Mesothelial cell of epicardium (in vitro differentiated cells): ENCODE measurements at places on chromosomes 13 and 19.

DNA sequence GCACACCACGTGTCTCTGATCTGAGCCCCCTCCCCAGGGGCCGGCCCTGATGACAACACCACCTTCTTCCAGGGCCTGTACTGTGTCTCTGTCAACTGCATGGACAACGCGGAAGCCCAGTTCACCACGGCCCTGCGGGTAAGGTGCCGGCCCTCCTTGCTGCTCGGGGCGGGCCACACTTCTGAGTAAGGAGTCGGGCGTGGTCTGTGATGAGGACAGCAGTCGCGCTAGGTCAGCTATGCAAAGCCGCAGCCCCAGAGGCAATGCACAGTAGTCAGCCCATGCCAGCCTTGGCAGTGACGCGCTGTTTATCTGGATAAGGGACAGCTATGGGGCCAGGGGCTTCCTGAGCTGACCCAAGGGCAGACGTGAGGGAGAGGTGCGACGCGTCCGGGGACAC, 24.6 kb downstream of the MAU2 start:
- DNase-seq: no peak

DNA sequence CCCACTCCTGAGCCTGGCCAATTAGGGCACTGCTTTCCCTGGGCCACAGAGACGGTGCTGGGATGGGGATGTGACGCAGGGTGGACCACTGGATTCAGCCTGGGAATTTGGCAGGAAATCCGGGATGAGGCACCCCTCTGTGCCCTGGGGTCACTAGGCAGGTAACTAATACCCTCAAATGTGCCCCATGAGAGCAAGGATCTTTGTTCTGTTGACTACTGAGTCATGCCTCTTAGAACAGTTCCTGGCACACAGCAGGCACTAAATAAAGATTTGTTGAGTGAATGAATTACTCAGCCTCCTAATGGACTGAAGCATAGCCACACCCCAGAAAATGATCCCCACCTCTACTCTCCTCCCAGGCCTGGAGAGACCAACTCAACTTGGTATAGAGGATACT, 15.9 kb downstream of the OPA3 start:
- no peak for DNase-seq

DNA sequence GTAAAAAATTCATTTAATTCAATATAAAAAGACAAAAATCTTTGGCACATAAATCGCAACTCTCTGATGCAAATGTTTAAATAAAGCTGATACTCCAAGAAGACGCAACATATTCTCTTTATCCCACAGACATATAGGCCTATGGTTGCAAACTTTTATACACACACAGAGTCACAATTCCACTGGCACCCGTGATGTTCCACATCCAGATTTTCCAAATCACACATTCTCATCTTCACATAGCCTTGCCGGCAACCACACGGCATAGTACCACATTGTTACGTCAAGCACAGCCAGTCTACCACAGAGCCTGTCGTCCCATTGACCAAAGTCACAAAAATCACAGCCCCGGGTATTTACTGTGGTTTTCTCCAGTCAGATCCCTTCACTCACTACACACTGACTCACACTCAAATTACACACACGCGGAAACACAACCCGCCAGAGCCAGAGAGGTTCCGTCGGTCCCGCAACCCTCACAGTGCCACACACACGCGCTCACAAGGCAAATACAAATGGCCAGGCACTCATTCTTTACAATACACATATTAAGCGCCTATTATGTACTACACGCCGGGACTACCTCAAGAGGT, 546 bp upstream of the ZNF546 start:
- DNase-seq: no peak

DNA sequence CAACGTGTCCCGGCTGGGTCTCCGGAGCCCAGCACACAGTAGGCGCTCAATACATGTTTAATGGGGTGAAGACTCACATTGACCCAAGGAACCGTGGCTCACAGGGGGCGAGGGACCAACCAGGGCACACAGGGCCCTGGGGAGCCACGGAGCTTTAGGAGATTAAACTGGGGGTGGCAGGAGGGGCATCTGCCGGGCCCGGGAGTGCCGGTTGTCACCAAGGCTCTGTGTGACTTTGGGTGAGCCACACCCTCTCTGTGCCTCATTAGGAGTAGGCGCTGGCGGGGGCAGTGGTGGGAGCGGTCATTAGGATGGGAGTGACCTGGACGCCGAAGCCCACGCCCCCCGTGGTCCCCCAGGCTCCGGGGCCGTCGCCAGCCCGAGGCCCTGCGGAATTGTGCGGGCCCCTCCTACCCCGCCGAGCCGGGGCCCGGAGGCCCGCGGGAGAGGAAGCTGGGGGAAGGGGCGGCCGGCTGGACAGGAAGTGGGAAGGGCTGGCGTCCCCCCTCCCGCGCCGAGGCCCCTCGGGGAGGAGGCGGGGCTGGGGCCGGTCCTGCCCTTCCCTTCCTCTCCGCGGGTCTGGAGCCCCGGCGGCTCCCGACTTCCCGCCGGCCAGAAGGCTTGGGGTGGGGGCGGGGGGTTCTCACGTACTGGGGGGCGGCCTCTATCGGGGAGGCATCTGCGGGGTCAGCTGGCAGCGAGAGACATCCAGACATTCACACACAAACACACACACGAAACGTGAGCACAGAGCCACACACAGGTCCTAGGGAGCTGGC, 1.8 kb upstream of the SSBP4 start:
- DNase-seq: peak; percentile 82

DNA sequence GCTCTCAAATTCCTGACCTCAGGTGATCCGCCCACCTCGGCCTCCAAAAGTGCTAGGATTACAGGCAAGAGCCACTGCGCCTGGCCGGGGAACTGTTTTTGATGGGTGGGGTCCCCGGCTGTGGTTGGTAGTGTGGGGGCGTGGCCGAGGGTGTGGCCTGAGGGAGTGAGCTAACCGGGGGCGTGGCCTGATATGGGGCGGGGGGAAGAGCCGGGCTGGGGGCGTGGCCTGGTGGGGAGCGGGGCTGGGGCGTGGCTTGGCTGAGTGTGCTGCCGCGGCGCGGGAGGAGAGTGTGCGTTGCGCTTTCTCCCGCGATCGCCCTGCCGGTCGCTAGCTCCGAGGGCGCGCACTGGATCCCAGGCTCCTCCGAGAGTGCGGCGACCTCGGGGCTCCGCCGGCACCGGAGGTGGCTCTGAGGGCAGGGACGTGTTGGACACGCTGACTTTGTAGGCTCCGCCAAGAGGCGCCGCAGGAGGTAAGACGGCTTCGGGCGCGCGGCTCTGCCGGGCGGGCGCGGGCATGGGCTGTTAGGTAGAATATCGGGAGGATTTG, at the start of gene SPATA13:
TSS of gene SPATA13 (plus strand) at position 263 of the 552 bp plus-strand sequence. CDS start 62,210 bp downstream, outside the sequence.
- DNase-seq: peak; percentile 91

GRCh38 chr13:51639171-51639570, 54.9 kb downstream of the WDFY2 start:
- no peak for DNase-seq

GRCh38 chr19:36686365-36687213, 823 bp upstream of the ZNF567 start:
- no peak for DNase-seq

DNA sequence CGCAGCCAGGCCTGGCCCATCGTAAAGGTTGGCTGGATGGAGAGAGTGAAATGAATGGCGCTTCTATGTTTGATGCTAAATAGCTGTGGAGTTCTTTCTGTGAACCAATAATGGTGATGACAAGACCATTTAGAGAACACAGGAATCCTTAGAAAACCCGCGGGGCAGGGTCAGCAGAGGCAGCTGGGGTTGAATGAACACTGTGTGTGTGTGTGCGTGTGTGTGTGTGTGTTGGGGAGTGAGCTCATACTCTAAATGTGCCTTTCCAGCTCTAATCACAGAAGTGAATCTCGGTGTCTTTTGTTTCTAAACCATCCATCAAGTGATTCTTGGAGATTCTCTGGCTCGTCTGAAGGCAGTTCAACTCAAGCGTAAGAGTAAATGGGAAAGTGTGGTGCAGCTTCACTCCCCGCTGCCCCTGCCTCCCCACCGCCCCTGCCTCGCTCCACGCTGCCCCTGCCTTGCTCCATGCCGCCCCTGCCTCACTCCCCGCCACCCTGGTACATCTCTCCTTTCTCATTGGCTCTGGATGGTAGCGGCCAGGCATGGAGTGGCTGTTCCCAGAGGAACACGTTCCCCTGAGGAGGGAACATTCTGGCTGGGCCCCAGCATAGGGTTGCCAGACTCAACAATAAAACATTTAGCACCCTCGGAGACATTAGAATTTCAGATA, 21.2 kb downstream of the TMPRSS9 start:
- no peak for DNase-seq

DNA sequence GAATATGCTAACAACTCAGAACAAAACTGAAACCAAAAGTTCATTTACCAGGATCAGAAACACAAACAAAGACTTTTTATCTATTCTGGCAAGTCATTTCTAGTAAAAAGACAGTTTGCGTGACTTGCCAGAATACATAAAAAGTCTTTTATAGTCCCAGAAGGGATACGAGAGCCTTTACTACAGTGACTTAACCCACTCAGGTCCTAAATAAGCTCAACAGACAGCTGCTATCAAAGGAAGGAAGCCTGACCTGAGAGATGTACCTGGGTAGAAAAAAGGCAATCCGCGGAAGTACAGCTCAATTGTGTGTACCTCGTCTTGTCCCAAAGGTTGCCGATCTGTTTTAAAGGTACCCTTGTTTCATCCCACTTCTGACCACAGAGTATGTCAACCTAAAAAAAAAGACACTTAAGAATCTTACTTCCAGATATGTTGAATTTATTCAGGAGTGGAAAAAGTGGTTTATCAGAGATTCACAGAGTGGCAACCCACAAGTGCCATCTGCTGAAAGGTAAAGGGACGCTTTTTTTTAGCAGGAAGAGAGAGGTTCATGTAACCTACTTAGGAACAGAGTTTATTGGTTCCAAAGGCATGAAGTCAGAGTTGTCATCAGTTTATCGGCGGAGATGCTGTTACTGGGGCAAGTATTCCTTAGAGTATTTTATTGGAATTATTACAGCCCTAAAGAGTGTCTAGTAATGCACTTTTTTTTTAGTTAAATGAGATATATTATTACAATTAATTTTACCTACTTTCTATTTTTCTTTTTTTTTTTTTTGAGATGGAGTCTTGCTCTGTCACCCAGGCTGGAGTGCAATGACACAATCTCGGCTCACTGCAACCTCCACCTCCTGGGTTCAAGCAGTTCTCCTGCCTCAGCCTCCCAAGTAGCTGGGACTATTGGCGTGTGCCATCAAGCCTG, 69.7 kb upstream of the C1QTNF9B start:
- DNase-seq: no peak

GRCh38 chr19:31519908-31520307, 170.7 kb upstream of the TSHZ3 start:
- DNase-seq: peak; percentile 22

GRCh38 chr19:52584736-52585440, 14.8 kb downstream of the ZNF701 start:
- DNase-seq: no peak

DNA sequence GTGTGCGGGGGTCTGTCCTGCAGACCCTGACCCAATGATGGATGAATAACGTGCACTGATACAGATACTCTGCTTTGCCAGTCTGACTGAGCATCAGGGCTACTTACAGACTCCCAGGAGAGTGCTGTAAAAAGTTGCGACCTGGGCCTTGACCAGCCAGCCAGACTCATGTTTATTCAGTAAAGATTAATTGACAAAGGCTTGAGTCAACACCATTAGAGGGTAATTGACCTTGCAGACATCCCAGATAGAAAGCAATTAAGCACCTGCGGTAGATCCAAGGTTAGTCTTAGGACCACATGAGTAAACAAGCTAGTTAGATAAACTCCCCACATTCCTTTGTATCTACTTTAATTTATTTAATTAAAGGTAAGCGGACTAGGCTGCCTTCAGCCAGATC, 10.4 kb downstream of the NUDT19 start:
- no peak for DNase-seq

- DNase-seq: no peak
These were observed 610.0 kb downstream of the EFNB2 start for GRCh38 chr13:105925496-105925895.

- DNase-seq: no peak
These were observed 99.1 kb downstream of the UQCRFS1 start for GRCh38 chr19:29113838-29114237.

DNA sequence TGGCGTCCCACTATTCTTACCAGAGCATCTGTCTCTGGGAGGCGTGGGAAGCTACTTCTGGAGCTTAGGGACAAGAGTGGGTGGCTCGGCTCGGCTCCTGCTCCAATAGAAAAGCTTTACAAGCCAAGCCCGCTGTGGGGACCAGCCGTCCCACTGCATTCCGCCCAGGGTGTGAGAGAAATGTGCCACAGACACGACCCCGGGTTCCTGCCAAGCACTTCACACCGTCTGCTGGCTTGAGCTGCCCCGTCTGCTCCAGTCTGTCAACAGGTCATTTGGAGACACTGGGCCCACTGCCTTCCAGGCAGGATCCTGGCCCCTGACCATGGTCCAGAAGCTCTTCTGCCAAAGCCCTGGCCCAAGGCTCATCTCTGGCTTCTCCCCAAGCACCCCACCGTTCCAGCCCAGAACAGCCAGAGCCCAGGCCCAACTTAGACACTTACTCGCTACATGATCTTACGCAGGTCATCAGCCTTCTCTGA, 6.5 kb upstream of the FKRP start:
- DNase-seq: no peak

GRCh38 chr19:2534423-2535013, 58.6 kb downstream of the GADD45B start:
- DNase-seq: no peak

GRCh38 chr19:13909430-13909829, 3.4 kb downstream of the CC2D1A start:
- DNase-seq: no peak

- DNase-seq: no peak
These were observed 2.3 kb downstream of the TGFBR3L start for GRCh38 chr19:7916955-7917266.

DNA sequence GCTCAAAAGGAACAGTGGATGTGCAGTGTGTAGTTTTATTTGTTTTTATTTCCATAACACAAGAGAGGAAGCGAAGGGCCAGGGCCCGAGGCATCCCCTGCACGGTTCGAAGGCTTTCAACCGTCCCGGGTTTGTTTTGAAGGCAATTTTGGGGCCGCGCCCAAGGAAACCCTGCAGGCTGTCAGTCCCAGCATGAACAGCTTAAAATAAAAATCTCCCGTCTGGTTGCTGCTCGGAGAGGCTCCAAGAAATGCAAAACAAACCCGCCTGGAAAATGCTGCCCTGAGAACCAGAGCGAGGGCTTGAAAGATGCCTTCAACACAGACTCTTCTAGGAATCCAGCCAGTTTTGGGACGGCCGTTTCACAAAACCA, 16.0 kb downstream of the LSM4 start:
- DNase-seq: no peak
